Stimulated activated CD4-positive, alpha-beta T cell treated with anti-CD3 and anti-CD28 coated beads, Interleukin-1b, Interleukin-23, amount 100 ng/mL, for 24 hours (primary cell): ENCODE measurements at places on chromosomes 2 and 18.

GRCh38 chr2:110960954-110961353 lies 159.8 kb upstream of the BCL2L11 start:
- DNase-seq: no peak

DNA sequence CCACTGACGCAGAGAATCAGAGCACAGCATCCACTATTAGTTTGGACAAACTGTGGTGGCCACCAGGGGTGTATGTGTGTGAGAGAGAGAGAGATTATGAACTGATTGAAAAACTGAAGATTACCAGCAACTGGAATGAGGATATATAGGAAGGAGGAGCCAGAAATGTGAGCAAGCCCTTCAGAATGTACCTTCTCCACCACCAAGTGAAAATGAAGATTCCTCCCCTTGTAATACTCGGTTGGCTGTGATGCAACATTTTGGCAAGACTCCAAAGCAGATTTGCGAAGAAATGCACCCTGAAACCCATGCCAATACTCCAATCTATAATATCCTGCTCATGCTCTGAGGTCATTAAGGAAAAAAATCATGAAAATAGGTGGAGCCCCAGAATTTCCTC lies 121.2 kb upstream of the SLC35G4 start:
- DNase-seq: no peak

DNA sequence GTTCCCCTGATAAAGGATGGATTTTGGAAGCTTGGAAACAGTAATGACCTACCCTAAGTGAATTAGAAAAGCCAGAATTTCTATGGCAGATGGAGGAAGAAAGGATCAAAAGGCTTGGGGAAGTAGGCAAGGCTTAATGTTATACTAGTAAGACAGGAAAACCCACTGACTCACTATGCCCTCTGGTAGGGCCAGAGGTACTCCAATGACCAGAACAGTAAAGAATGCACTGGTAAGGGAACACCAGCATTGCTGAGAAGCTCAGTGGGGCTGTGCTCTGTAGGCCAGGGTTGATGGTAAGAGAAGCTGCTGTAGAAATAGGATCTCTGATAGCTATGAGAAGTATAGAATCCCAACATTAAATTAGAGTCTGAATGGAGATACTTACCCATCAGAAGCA lies 126.4 kb downstream of the GFPT1 start:
- DNase-seq: no peak

GRCh38 chr2:221120643-221121042 lies 451.5 kb downstream of the EPHA4 start:
- no peak for DNase-seq

- DNase-seq: no peak
Measured at GRCh38 chr2:152961351-152961750, 242.9 kb downstream of the ARL6IP6 start.

DNA sequence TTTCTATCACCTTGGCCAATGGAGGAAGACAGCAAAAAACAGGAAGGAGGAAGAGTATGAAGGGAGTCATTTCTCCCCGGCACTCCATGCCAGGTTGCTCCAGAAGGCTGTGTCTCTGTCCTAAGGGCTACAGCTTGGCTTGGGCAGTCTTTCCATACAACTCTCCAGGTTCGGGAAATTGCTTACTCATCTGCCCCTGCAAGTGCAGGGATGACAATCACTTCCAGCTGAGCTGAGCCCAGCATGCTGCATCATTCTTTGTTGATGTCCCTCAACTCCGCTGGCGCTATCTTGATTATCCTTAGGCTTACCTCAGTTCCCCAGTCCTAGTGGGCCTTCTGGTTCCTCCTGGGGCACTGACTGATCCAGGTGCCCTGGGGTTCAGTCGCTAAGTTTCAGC lies 86.9 kb upstream of the COPS8 start:
- DNase-seq: no peak

- DNase-seq: no peak
Measured at GRCh38 chr2:861655-862354, 88.8 kb upstream of the SNTG2 start.

- peak; percentile 4 for DNase-seq
Measured at GRCh38 chr18:57621246-57621604, 411 bp downstream of the NARS1 start.

DNA sequence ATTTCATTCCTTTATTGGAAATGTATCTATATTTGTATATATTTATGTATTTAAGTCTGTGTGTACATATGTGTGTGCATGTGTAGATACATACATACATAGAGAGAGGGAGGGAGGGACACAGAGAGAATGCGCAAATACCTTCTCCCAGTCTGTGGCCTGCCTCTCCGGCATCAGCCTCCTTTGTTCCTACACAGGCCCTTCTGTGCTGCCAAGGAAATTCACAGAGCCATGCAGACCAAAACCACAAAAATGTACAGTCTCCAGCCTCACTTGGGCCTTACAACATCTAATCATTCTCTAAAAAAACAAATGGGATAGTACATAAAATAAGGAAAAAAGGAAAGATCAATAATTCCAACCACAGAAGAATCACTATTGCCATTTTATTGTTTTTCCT lies 8.8 kb upstream of the CRACDL start:
- DNase-seq: no peak

- no peak for DNase-seq
Measured at GRCh38 chr2:239300242-239300641, 100.6 kb downstream of the HDAC4 start.

- DNase-seq: no peak
Measured at GRCh38 chr2:160275656-160276055, 75.6 kb upstream of the ITGB6 start.

DNA sequence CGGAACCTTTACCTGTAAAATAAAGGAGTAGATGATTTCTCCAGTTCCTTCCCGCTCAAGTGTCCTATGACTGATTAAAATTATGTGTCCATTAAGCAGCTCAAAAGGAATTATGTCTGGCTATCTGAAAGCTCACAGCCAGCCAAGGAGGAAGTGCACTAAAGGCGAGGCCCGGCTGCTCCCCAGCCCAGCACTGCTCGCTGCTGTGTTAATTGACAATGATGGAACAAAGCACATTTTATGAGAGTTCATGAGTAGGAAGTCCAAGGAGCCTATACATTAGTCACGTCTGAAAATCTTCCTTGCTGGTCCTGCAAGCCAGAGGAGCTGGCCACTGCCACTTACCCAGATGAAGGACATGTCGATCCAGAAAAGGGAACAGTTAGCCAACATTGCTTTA lies 14.3 kb downstream of the TTC32 start:
- DNase-seq: no peak

DNA sequence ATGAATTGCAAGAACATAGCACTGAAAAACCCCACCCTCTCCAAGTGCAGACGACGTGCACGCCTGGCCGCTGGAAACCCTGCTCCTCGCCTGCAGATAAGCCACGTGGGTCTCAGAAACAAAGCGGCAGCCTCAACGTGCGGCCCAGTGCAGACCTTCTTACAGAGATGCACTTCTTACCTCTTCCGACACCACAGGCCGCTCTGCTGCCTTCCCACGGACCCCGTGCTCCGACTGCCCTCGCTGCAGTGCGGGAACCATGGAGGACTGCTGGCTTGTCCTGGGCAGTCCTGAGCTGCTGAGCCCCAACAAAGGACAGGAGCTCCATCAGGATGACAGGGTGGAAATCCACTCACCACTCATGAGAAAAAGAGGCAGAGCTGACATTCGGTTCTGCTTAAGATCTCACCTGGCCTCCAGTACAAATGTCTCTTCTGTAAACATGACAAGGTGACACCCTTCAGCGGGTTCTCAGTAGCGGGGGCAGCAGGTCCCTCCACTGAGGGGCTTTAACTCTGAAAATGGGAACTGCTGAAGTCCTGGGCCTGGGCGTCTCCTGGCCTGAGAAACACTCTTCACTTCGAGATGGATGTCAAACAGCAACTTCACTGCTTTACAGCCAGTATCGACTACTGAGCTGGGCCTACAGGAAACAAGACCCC lies 6.2 kb downstream of the COPS9 start:
- no peak for DNase-seq

DNA sequence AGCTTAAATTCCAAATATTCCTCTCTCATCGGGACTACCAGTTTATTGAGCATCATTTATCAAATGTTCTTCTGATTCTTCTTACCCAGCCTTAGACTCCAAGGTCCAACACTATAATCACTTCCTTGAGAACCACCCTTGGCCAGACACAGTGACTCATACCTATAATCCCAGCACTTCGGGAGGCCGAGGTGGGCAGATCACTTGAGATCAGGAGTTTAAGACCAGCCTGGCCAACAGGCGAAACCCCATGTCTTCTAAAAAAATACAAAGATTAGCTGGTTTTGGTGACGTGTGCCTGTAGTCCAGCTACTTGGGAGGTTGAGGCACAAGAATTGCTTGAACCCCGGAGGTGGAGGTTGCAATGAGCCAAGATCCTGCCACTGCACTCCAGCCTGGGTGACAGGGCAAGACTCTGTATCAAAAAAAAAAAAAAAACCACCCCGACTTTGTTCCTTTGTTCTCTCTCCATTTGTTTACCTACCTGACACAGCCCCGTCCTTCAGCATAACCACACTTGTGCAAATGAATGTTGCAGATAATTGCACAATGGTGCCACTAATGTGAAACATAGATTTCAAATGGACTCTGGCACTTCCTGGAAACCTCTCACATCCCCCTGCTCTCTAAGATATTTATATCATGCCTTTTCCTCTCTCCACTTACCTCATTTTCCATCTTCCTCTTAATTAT lies 38.9 kb upstream of the LPIN2 start:
- no peak for DNase-seq
